ENCODE measurements at places on chromosomes 5 and 9.

- no peak for DNase-seq
Measured at GRCh38 chr5:103271570-103272289, 13.2 kb downstream of the MACIR start.

DNA sequence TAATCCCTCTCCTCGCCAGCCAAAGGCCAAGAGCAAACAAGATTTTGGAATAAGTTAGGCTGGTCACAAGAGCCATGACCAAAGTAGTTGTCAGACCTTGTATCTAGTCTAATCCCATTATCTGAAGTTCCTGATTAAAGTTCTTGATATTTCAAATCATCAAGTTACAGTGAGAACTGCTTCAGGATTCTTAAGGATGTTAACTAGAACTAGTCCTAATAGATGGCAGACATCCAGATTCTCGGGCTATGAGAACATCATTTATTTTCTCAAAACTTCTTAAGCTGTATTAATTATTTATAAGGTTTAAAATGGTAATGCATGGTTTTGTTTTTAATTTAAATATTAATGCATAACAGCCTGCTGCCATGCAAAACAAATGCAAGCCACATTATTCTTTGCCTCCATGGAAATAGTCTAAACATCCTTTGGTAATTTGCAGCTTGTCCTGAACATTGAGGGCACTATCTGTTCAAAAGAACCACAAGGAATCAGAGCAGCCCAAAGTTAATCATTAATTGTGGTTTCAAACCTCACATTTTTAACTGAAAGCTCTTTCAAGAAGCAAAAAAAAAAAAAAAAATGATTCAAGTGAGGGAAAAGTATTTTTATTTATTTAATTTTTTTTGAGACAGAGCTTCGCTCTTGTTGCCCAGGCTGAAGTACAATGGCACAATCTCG is 95.1 kb downstream of the TTC39B start:
- no peak for DNase-seq

GRCh38 chr5:36177154-36177553 is 25.2 kb downstream of the SKP2 start:
- no peak for DNase-seq

- DNase-seq, result no peak
Measured at GRCh38 chr5:61689153-61689846, 357.2 kb downstream of the ZSWIM6 start.

DNA sequence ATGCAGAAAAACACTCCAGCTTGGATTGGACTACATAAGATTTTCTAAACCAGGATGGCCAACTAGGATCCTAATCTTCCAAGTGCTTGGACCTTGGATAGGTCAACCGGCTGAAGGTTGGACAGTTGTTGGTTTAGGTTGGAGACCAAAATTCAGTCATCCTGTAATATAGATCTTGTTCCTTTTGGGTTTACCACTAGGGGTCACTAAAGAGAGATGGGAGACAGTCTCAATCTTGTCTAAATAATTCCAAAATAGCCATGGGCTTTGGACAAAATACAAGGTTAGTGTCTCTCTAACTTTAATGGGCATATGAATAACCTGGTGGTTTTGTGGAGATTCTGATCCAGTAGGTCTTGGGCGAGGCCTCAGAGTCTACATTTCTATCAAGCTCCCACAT is 148.7 kb upstream of the ERCC6L2 start:
- peak; percentile 55 for DNase-seq

DNA sequence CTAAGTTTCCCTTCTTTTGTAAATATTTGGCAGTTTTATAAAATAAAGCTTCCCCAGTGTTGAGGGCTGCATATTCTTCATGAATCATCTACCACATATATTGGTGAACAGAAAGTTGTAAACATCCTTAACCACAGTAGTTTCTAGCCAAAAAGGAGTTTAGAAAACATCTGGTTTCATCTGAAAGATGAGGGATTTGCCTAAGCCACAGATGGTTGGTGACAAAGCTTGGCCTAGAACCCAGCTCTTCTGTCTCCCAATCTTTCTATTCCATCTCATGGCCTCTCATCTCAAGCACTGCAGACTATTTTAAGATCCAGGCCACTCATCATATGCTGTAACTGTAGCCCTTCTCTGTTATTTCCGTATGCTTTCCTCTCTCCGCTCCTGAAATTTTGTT is 232.3 kb upstream of the TRPM3 start:
- DNase-seq, result no peak
